ENCODE measurements at places on chromosomes 6 and 20.

- no peak for DNase-seq
These were observed 126.2 kb downstream of the ANKRD60 start for GRCh38 chr20:58102261-58102660.

DNA sequence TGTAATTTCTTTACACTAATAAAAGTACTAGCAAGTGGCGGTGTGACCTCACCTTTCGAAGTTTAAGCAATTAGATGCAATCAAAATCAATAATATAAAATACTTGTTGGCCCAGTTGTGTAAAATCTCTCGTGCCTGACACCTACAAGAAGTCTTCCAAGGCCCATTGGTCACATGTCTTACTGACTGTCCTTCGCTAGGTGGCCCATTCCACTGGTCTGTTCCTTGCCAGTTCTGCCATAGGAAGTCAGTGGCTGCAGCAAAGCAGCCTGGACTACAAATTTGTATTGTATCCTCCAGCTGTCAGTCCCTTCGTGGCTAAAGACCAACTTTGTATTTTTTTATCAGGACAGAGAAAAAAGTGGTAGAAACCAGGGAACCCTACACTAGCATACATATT lies 61.8 kb downstream of the CYB5R4 start:
- DNase-seq, result no peak

DNA sequence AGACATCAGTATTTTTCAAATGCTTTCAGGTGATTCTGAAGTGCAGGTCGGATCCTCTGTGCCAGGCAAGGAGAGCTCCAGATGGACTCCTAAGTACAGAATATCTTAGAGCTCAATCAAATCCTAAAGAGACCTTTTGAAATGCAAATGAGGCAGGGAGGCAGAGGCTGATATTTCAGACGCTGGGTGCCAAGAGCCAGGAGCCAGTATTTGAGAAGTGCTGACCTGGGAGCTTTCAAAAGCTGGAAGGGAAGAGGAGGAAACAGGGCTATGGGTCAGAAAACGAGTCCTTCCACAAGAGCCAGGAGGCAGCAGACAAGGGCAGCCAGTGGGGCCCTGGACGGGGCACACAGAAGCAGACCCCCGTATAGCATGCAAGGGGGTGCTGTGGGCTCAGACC lies 46.1 kb upstream of the DSN1 start:
- no peak for DNase-seq

- DNase-seq, result no peak
These were observed 101.4 kb upstream of the CNKSR3 start for GRCh38 chr6:154611847-154612246.

- peak; percentile 56 for DNase-seq
These were observed 13.8 kb downstream of the CCN5 start for GRCh38 chr20:44728801-44729443.

- DNase-seq, result no peak
These were observed 47.2 kb downstream of the DUSP22 start for GRCh38 chr6:339480-339879.

DNA sequence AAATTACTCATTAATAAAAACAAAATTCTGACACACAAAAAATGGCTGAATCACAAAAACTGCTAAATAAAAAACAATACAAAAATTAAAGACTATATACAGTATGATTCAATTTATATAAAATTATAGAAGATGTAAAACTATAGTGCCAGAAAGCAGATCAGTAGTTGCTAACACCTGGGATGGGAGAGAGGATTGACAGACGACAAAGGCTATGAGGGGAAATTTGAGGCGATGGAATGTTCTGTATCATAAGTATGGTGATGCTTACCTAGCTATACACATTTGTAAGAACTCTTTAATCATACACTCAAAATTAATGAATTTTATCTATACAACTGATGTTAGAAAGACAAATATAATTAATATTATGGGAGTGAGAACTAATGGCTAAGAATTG lies 247.9 kb upstream of the GJE1 start:
- DNase-seq, result no peak

DNA sequence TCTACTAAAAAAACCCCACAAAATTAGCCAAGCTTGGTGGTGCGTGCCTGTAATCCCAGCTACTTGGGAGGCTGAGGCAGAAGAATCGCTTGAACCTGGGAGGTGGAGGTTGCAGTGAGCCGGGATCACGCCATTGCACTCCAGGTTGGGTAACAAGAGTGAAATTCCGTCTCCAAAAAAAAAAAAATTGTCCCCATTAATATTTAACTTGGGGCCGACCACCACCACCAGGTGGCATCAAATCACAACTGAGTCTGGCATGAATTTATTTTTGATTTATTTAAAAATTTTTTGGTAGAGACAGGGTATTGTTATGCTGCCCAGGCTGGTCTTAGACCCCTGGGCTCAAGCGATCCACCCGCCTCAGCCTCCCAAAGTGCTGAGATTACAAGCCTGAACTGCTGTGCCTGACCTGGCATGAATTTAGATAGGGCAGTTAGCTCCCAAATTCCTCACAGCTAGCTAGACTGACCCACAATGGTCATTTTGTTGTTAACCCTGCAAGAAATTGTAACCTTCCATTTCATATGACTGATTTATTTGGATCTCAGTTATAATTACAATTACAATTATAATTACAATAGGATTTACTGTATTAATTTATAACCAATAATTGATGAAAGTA lies 17.1 kb upstream of the BEND3 start:
- no peak for DNase-seq

- DNase-seq, result no peak
These were observed 123.0 kb downstream of the AIG1 start for GRCh38 chr6:143183666-143184065.

GRCh38 chr6:65126667-65127066 lies 580.4 kb downstream of the EYS start:
- no peak for DNase-seq

- DNase-seq, result no peak
These were observed 77.8 kb downstream of the BMP7 start for GRCh38 chr20:57188576-57189079.

Data from brain microvascular endothelial cell (primary cell).